ENCODE measurements at places on chromosomes 4 and X.

DNA sequence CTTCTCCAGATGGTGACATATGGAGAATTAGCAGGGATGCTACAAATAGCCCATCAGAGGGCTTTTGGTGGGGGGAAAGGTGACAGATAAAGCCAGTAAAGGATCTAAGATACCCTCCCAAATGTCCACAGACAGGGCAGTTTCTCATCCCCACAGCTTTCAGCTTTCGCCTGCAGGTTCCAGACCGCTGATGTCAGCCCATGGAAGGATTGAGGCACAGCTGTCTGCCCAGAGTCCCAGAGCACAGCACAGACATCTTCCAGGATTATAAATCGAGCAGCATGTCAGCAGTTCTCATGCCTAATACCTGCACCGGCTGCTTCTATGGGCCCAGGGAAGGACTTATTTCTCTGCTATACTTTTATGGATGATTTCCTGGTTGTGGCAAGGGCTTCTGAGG, 96.7 kb upstream of the MXRA5 start:
- DNase-seq: no peak

- DNase-seq: no peak
Measured at GRCh38 chr4:158170691-158171561, 1.9 kb downstream of the GASK1B start.

- DNase-seq: no peak
Measured at GRCh38 chr4:2820216-2820982, 23.2 kb upstream of the ADD1 start.

GRCh38 chr4:167023364-167023925, 210.8 kb downstream of the SPOCK3 start:
- DNase-seq: no peak
